Ovary (tissue), 10 donors: ENCODE measurements at places on chromosomes 2 and 18. TPM values are rescaled to one million over a fixed set of nuclear protein-coding genes. Genes with fewer than 3 reads are reported as not detected.

GRCh38 chr18:13548966-13549879, 177.1 kb downstream of the FAM210A start:
- no peaks in the 10 kb centered on the region for H3K27me3 ChIP-seq
- H3K27ac ChIP-seq, result no peak overlapping the region
- H3K4me3 ChIP-seq, result no peak overlapping the region
- H3K36me3 ChIP-seq, result no peaks in the 10 kb centered on the region
- no peak for DNase-seq

KCNS3 gene
- total RNA-seq, result 1.0 TPM

GRCh38 chr2:124138076-124138475, 113.0 kb downstream of the CNTNAP5 start:
- no peak for DNase-seq
- no peaks in the 10 kb centered on the region for H3K27me3 ChIP-seq
- no peak overlapping the region for H3K4me3 ChIP-seq
- H3K27ac ChIP-seq, result no peak overlapping the region
- no peaks in the 10 kb centered on the region for H3K4me1 ChIP-seq

DNA sequence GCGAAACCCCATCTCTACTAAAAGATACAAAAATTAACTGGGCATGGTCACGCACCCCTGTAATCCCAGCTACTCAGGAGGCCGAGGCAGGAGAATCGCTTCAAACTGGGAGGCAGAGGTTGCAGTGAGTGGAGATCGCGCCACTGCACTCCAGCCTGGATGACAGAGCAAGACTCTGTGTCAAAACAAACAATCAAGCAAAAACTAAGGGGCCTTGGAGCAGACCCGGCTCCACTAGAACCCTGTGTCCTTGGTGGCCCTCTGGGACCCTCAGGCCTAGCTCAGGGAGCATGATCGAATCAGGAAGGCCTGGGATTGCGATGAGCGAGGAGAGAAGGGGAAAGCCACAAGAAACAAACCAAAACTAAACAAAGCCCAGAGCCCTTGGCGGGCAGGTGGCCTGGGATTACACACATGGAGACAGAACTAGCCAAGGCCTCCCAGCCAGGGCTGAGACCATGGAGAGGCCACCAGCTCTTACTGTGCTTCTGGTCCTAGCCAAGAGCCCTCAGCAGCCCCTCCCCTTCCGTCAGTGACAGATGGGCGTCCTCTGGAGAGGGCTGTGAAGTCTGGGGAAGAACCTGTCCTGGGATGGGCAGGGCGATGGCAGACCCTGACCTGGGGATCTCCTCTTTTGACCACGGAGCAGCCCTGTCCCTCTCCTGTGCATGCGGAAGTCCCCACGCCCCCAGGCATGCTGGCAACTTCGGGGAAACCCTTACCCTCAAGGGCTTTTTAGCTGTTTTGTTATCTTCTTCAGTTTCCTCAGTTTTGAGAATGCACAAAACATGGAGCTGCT, 27.4 kb upstream of the CATIP start:
- H3K36me3 ChIP-seq, result no peaks in the 10 kb centered on the region
- no peak overlapping the region for H3K27ac ChIP-seq
- H3K27me3 ChIP-seq, result no peaks in the 10 kb centered on the region

SMAD7 gene
- 11.3 TPM for total RNA-seq

- no peak overlapping the region for H3K27ac ChIP-seq
- H3K27me3 ChIP-seq, result no peaks in the 10 kb centered on the region
- no peaks in the 10 kb centered on the region for H3K4me1 ChIP-seq
These were observed 27.5 kb downstream of the LPIN1 start for GRCh38 chr2:11773747-11774525.

DNA sequence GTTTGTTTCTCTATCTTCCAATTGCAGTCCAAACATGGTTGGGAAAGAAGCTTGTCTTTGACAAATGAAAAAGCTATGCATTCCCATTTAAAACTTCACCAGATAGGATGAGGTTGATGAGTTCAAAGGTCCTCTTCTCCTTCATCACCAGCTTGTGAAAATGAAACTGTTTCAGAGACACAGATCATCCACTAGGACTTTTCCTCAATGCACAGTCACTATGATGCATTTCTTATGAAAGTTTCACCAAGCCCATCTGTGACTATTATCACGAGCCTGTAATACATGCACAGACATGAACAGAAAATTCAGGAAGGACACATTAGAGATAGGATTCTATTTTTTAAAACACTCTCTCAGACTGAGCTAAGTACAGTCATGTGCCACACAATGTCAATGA, 644.4 kb downstream of the PLCL1 start:
- no peak overlapping the region for H3K4me3 ChIP-seq
- no peaks in the 10 kb centered on the region for H3K27me3 ChIP-seq
- no peak overlapping the region for H3K27ac ChIP-seq
- no peak for DNase-seq

DNAJC5G gene
- not detected for total RNA-seq

GRCh38 chr2:164816046-164816445, 25.6 kb downstream of the COBLL1 start:
- no peak overlapping the region for H3K4me3 ChIP-seq
- H3K36me3 ChIP-seq, result no peaks in the 10 kb centered on the region
- H3K4me1 ChIP-seq, result peaks cover 1% of the 10 kb centered on the region
- H3K27me3 ChIP-seq, result no peaks in the 10 kb centered on the region
- no peak overlapping the region for H3K27ac ChIP-seq
- DNase-seq, result no peak

- no peak for DNase-seq
- H3K27ac ChIP-seq, result no peak overlapping the region
- no peaks in the 10 kb centered on the region for H3K27me3 ChIP-seq
- no peaks in the 10 kb centered on the region for H3K4me1 ChIP-seq
These were observed 8.2 kb upstream of the KIAA2012 start for GRCh38 chr2:202064881-202065230.

- H3K27me3 ChIP-seq, result no peaks in the 10 kb centered on the region
- no peak for DNase-seq
- H3K27ac ChIP-seq, result no peak overlapping the region
These were observed 86.9 kb upstream of the MGAT5 start for GRCh38 chr2:134167015-134167414.

DNA sequence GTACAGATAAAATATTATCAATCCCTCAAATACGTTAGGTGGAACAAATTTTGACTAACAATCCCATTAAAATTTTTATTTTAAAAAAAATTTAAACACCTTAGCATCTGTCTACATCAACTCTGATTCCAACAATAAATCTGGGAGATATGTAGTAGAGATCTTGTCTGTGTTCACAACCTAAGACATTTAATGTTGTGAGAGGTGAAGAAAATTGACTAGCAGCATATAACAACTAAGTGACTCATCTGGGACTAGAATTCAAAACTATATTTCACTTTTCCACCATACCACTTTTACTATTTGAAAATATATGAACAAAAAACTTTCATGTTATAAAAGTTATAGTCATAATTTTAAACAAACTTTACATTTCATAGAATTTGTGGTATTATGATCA, 97.9 kb downstream of the ATAD2B start:
- DNase-seq, result no peak
- H3K4me1 ChIP-seq, result peaks cover 3% of the 10 kb centered on the region
- no peaks in the 10 kb centered on the region for H3K27me3 ChIP-seq
- no peak overlapping the region for H3K4me3 ChIP-seq
- H3K36me3 ChIP-seq, result no peaks in the 10 kb centered on the region

STAT4 gene
- total RNA-seq, result 1.5 TPM

TWIST2 gene
- total RNA-seq, result 22.3 TPM

ST6GAL2 gene
- total RNA-seq, result not detected

GRCh38 chr18:10142056-10142455, 228.2 kb downstream of the VAPA start:
- H3K4me3 ChIP-seq, result no peak overlapping the region
- H3K27me3 ChIP-seq, result no peaks in the 10 kb centered on the region
- no peak overlapping the region for H3K27ac ChIP-seq
- H3K36me3 ChIP-seq, result no peaks in the 10 kb centered on the region
- H3K4me1 ChIP-seq, result peaks cover 13% of the 10 kb centered on the region
- no peak for DNase-seq

KIF5C gene
- 1.2 TPM for total RNA-seq

- H3K27me3 ChIP-seq, result no peaks in the 10 kb centered on the region
- no peak for DNase-seq
- no peak overlapping the region for H3K27ac ChIP-seq
- H3K36me3 ChIP-seq, result no peaks in the 10 kb centered on the region
These were observed 35.4 kb downstream of the PPP4R3B start for GRCh38 chr2:55581874-55582547.

SNORC gene
- total RNA-seq, result 1.4 TPM

DNA sequence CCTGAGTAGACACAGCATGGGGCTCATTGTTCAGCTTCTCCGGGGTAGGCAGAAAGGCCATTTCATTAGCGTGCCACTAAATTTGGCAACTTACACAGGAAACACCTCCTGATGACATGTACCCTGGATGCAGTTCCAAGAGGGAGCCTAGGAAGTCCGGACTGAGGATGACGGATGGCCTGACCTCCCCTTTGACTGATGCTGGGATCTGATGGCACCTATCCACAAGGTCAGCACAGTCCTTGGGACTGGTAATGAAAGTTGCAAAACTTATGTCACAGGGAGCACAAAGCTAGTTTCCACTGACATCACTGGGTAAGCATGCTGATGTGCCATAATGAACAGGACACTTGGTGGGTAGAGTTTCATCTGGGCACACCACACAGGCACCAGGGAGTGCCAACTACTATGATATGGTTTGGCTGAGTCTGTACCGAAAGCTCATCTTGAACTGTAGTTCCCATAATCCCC, 126.7 kb upstream of the ARL4C start:
- H3K27ac ChIP-seq, result no peak overlapping the region
- H3K4me3 ChIP-seq, result no peak overlapping the region
- H3K36me3 ChIP-seq, result no peaks in the 10 kb centered on the region
- peak; percentile 16 for DNase-seq
- H3K4me1 ChIP-seq, result no peaks in the 10 kb centered on the region

DNA sequence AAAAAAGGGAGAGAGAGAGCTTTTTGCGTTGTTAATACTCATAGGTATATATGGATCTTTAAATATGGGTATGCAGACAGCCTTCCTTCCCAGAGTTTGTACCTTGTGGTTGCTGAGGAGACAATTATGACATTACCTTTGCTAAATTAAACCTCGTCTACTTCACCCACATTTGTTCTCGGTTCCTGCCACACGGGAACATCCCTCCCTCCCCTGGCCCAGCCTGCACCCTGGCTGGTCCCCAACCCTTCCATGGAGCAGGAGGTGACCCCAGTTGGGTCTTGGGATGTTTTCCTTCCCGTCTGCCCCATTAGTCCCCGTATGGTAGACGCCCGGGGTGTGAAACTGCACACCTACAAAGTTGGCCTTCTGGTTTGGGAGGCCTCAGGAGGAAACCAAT, 105.3 kb upstream of the FZD7 start:
- H3K4me1 ChIP-seq, result no peaks in the 10 kb centered on the region
- no peaks in the 10 kb centered on the region for H3K27me3 ChIP-seq
- no peak overlapping the region for H3K4me3 ChIP-seq
- no peaks in the 10 kb centered on the region for H3K36me3 ChIP-seq
- DNase-seq, result no peak
- H3K27ac ChIP-seq, result no peak overlapping the region

DNA sequence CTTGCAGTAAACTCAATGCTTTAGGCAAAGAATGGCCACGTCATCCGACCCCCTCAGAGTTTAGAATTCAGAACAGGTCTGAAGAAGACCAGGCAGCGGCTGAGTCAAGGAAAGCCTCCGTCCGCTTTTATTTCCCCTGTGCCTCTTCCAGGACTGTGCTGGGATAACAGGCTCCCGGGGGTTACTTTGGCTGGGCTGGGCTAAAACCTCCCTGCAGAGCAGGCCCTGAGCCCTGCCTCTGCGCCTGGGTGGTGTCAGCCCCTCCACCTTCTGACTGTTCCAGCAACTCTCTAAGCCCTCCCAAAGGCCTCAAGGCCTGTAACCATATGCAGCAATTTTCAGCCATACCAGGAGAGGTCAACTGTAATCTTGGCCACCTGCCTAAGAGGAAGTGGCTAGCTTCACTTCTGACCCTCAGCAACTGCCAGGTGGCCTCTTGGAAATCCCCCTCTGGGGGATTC, 166.5 kb downstream of the RPIA start:
- no peak overlapping the region for H3K4me3 ChIP-seq
- H3K4me1 ChIP-seq, result peaks cover 2% of the 10 kb centered on the region
- DNase-seq, result no peak
- no peaks in the 10 kb centered on the region for H3K27me3 ChIP-seq
- H3K27ac ChIP-seq, result no peak overlapping the region

DNA sequence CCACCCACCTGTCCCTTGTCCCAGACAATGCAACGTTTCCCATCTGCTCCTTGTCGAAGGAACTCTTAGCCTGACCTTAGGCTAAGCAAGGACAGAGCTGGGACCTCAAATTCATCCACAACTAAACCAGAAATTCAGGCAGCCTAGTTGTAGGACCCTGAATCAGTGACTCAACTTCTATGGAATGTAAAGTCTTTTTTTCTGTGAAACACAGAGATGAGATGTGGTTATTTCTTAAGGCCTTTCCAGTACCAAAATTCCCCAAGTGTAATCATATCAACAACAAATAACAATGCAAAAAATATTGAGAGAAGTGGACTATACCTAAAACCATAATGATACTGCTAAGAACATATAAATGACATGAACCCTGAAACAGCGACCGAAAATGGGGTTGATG, 46.7 kb downstream of the EN1 start:
- DNase-seq, result no peak
- H3K36me3 ChIP-seq, result no peaks in the 10 kb centered on the region
- H3K27me3 ChIP-seq, result no peaks in the 10 kb centered on the region
- H3K4me1 ChIP-seq, result no peaks in the 10 kb centered on the region

DNA sequence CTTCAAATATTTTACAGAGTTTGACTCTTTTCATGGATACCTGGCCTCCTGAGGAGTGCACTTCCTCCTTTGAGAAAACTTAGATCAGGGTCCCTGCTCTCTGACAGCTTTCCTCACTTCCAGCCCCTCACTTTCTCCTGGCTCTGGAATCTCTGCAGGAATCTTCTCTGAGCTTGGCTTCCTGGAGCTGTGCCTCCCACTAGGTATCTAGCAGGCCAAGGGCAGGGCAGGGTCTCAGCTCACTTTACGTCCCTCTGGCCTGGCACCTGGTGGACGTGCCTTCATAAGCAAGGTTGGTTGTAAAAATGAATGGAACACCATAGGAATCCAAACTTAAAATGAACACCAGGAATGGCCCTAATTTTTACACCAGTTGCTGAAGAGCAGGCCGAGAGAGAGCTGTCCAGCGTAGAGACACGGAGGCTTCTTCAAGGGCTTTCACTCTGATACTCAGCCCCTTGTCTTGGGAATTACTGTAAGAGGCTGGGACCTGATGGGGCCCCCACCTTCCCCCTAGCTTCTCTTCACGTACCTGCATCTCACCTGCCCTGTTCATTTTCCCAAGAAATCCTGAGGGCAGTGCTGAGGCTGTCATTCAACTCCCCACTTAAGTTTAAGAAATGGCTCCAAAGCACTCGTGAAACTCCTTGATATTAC, 426.9 kb upstream of the ID2 start:
- no peak overlapping the region for H3K27ac ChIP-seq
- H3K36me3 ChIP-seq, result no peaks in the 10 kb centered on the region
- no peak for DNase-seq
- no peak overlapping the region for H3K4me3 ChIP-seq

GALNT5 gene
- total RNA-seq, result 0.80 TPM

DNA sequence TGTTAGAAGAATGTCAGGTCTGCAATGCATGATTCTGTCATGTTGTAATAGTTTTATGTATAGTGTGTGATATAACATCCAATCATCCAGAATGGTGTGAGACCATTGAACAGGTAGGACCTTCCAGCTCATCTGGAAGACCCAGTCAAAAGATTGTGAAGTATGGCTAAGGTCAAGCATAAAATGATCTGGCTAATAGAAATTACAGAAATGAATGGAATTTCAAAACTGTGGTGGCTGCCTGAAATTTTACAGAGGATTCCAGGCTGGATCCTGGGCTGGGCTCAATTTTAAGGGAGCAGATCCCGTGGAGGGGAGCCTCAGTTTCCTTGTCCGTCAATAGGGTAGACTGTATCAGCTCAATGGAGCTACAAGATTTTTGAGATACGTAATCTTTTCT, 39.1 kb downstream of the ACKR3 start:
- no peaks in the 10 kb centered on the region for H3K36me3 ChIP-seq
- H3K27ac ChIP-seq, result no peak overlapping the region
- no peak for DNase-seq
- no peaks in the 10 kb centered on the region for H3K4me1 ChIP-seq
